ENCODE measurements at places on chromosomes 12 and 14. TPM values are rescaled to one million over a fixed set of nuclear protein-coding genes. Genes with fewer than 3 reads are reported as not detected.
A peak's percentile ranks its signal among the peaks of the same experiment; 100 is the strongest.

Gene GLIPR1L1
- total RNA-seq: not detected

Gene CD163
- total RNA-seq: 1.1 TPM

Gene TAC3
- total RNA-seq: not detected

Gene TAS2R42
- total RNA-seq: not detected

Gene ALDH1L2
- total RNA-seq: 0.32 TPM

Gene COX8C
- total RNA-seq: not detected

Gene TAS2R20
- 3.4 TPM for total RNA-seq

Gene ARHGEF40
- total RNA-seq: 1.7 TPM

Gene HOXC4
- 6.5 TPM for total RNA-seq

Gene AMDHD1
- total RNA-seq: 1.5 TPM

DNA sequence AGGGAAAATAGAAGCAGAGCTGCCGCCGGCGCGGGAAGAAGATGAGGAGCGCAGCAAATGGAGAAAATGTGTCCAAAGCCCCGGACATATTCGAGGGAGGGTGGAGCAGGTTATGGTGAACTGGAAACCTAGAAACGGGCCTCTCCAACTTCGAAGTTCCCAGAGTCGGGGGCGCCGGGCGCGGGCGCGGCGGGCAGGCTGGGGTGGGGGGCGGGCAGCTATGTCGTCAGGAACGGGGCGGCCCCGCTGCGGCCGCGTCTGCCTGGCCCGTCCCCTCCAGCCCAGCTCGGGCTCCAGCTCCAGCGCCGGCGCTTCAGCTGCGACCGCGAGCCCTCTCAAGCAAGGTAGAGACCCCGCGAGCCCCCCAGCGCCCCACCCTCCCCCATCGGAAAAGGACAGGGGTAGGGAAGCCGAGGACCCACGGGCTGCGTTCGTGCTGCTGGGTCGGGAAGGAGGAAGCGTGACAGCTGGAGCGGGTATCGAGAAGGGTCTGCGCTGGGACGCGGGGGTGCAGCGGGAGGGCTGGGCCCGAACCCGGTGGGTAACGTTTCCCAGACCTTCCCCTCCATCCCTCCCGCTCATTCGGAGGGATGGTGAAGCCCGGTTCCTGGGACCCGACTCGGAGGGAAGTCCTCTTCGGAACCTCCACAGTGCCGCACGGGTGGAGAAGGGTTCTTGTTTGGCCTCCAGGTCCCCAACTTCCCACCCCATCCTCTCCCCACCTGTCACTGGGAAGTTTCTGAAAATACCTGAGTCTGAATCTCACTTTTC lies 1.0 kb downstream of the DGKA start:
- DNase-seq: peak; percentile 45

DNA sequence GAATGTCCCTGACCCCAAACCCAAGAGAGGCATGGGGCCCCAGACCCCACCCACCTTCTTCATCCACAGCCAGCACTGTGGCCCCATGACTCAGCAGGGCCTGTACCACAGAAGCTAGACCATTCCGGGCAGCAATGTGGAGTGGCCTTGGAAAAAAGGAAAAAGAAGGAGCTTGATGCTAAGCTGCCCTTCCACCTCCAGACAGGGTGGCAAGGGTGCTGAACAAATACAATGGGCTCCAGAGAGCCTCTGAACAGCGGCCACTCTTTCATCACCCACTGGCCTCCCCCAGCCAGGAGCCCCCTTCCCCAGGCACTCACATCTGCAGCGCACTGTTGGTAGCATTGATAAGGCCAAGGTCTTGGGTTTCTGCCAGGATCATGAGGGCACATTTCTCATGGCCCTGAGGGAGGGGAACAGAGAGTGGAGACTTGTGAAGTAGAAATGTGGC lies 13.9 kb downstream of the SLC39A5 start:
- no peak for DNase-seq

GRCh38 chr12:28955491-28955890 lies 193.6 kb upstream of the FAR2 start:
- DNase-seq: no peak

- DNase-seq: peak; percentile 20
These were observed 5.5 kb downstream of the DNAH10 start for GRCh38 chr12:123767613-123768012.

DNA sequence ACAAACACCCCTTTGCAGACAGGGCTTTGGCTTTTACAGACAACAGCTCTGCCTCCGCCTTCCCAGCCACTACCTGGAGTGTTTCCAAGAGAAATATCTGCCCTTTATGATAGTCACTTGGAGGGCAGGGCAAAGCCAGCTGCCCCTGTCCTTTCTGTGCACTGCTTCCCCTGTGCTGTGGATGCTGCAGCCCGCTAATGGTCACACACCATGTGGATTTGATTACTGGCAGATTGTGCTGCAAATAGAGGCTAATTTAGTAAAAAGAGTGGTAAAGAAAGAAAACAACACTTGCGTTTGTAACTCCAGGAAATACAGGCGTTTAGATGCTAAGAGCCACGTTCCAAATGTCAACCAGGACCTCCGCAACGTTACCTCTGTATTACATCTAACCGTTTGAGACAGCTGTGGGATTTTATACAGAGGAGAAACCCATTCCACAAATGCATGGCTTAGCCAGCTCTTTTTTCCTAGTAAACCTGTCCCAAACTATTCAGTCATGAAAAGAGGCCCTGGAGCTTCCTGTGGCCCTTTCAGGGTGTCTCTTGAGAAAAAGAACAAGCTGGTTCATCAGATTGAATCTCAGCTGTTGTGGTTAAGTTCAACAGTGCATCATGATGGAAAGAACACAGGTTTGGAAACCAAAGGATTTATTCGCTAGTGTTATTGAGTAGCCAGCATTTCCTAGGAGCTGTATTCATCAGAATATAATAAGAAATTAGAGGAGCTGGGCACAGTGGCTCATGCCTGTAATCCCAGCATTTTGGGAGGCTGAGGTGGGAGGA lies 30.1 kb upstream of the PWP1 start:
- no peak for DNase-seq

DNA sequence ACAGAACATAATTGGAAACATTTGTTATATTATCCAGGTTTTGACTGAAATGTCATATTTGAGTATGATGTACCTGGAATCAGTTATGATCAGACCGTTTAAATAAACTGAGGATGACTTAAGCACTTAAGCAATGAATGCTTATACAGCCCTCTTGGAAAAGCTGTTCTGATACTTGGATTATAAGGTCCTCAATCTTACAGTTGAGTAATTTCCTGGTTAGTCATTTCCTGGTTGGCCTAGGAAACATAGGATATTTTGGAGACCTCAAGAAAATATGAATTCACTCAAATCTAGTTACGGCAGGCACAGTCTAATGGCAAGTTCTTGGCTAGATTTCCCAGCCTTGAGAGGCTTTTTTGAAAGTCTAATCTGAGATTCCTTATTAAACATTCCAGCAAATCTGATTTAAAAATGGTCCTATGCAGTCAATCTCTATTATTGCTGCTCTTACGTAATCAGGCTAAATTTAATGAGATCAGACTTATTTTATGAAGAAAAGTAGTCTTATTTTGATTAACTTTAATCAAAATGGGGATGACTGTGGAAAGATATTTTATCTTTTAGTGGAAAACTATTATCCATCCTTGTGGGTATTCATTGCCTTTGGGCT lies 447.2 kb downstream of the SNAPC1 start:
- DNase-seq: no peak

DNA sequence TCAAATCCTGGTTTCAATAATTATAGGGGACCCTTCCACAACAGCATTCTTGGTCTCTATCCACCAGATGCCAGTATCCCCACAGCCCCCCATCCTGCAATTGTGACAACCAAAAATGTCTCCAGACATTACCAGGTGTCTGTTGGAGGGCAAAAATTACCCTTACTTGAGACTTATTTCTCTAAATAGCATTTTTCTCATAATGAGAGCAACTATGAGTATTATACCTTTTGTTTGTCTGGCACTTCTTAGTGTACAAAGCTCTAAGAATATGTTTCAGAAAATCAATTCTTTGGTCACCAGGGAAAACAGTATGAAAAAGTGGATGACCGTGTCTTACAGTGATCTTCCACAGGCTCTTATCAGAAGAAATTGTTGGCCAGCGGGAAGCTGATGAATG lies 27.5 kb upstream of the RMST start:
- DNase-seq: no peak

DNA sequence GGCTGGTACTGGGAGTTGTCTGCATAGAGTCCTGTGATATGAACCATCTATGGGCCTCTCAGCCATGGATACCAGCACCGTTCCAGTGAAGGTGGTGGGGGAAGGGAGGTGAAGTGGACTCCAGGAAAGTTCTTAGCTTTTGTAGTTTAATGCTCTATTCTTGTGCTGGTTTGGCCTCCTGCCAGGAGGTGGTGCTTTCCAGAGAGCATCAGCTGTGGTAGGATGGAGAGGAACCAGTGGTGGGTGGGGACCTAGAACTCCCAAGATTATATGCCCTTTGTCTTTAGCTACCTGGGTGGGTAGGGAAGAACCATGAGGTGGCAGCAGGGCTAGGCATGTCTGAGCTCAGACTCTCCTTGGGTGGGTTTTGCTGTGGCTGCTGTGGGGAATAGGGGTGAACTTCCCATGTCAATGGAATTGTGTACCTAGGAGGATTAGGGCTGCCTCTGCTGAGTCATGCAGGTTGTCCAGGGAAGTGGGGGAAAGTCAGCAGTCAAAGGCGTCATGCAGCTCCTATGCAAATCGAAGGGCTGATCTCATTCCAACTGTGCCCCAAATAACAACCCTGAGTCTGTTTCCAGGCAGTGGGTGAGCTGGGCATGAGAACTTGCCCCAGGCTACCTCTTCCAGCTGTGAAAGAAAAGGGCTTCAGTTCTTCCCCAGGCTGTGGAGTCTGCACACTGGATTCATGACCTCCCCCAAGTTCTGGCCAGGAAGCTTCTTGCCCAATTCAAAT lies 14.2 kb downstream of the GZMH start:
- DNase-seq: no peak

DNA sequence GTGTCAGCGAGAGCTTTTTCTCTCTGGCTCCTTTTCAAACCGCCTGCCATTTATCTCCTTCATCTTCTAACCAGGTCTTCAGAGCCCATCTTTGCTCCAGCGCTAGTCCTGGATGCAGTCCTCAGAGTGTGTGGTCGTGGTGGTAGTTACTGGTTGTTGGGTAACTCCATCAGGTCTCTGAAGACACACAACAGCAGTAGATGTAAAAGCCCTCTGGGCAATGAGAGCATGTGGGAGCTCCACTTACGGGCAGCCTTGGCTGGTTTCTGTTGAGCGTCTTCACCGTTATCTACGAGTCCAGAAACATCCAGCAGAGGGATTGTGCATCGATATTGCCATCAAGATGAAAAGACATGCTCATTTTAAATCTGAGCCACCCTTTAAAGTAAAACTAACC lies 61.2 kb downstream of the FBXL14 start:
- DNase-seq: peak; percentile 47

DNA sequence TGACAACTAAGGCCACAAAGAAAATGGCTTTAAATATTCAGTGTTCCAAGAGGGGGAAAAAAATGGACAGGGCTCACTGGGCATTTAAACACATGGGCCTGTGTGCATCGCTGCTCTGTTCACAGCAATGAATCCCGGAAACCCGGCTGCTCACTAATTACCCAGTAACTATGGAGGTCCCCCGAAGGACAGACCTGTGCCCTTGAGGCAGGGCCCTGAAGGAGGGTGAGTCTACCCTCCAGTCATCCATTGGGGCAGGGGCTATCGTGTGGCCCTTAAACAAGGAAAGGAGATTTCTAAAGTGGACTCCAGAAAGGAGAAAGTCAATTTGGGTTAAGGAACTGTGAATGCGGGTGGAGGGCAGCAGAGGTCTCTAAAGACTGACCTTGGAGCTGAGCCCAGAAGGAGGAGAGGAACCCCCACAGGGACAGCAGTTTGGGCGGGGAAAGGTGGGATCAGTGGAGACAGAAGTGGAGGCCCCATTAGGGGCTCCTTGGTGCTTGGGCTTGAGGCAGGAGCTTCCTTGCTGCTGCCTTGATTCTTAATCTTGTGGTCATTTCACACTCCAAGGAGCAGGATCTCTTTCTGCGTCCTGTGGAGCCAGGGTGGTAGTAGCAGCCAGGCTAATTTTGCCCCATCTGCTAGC lies 1.4 kb upstream of the CLMN start:
- no peak for DNase-seq

- no peak for DNase-seq
These were observed 111.2 kb downstream of the CAPZA3 start for GRCh38 chr12:18849080-18849479.

DNA sequence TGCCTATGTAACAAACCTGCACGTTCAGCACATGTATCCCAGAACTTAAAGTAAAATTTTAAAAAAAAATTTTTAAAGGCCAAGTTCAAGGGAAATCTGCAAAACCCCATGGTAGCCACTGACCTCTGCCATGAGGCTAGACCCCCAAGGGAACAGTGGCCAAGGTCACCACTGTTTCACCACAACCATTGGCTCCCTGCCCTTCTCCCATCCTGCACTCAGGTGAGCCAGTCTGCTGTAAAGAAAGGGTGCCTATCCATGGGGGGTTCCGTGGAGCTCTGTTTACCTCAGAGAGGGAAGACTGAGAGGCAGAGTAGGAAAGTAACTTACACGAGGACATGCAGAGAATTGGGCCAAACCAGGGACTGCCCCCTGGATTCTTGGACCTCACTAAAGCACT lies 38.6 kb downstream of the VWF start:
- no peak for DNase-seq

- DNase-seq: peak; percentile 45
These were observed 61.9 kb downstream of the SMUG1 start for GRCh38 chr12:54126696-54127537.

DNA sequence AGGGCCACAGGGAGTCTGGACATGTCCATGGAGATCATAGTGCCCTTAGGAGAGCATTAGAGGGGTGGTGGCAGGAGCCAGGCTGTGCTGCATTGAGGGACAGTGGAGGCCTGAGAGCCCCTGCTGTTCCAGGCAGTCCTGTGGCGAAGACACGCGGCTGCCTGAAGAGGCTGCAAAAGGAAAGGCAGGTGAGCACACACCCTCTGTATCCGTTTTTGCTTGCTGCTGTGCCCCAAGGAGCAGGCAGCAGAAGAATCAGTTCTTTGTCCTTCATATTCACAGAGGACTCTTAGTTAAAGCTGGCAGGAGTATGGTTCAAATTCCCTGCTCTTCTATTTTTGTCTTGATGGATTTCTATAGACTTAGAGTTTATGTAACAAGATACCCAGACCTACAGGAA lies 4.5 kb downstream of the SLC35E3 start:
- DNase-seq: no peak

Measured in B cell (primary cell).